ENCODE measurements at places on chromosomes 6 and 20.

DNA sequence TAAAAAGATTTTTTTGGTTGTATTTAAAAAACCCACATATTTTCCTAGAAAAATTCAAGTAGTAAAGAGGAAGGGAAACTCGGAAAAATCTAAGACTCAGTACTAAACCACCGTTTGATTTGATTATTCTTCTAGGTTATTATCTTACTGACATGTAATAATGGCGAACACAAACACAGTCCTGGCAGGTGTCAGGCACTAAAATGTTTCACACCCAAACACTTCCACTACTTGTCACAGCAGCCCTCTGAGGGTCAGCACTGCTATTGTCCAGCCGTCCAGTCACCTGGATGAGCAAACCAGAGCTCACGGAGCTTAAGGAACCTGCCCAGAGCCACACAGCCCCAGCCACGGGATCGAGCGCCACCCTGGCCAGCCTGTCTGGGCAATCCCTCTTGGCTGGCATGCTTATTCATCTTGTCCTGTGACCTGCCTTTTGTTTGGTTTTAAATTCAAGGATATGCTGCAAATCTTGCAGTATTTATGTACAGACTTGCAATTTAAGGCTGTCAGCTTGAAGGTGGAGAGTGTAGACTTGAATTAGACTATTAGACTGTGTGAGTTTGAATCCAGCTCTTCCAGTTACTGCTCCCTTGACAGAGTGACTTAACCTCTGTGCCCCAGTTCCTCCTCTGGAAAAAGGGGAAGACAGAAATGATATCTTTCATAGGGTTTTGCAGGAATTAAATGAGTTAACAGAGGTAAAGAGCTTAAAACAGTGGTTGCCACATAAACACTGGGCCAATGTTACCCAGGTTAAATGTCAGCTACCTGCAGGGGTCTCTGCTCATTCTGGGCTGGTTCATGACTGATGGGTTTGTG is 82.2 kb downstream of the CDYL start:
- no peak for DNase-seq

DNA sequence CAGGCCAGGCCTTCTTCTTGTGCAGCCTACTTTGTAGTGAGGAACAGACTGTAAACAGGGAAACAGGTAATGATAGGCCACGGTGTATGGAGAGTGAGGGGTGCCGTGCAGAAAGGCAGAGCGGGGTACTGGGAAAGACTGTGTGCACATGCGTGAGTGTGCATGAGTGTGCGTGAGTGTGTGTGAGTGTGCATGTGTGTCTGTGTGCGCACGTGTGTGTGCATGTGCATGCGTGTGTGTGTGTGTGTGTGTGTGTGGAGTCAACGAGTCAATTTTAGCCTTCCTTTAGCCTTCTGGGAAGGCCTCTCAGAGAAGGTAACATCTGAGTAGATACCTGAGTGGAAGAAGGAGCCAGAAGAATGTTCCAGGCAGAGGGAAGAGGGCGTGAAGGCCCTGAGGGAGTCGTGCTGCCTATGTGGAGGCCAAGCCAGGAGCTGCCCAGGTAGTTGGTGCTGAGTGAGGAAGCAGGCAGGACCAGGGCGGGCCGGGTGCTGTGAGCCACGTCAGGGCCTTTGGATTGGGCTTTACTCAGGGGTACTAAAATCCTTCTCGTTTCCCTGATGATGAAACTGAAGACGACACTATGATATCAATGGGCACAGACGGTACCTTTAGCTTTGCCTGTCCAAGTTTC is 6.3 kb downstream of the APCDD1L start:
- DNase-seq: no peak

GRCh38 chr6:15504040-15504495 is 158.8 kb downstream of the DTNBP1 start:
- DNase-seq: no peak

GRCh38 chr6:125211352-125211751 is 57.8 kb downstream of the TPD52L1 start:
- no peak for DNase-seq

- no peak for DNase-seq
Observed at GRCh38 chr6:138424004-138424904, 20.2 kb downstream of the HEBP2 start.

DNA sequence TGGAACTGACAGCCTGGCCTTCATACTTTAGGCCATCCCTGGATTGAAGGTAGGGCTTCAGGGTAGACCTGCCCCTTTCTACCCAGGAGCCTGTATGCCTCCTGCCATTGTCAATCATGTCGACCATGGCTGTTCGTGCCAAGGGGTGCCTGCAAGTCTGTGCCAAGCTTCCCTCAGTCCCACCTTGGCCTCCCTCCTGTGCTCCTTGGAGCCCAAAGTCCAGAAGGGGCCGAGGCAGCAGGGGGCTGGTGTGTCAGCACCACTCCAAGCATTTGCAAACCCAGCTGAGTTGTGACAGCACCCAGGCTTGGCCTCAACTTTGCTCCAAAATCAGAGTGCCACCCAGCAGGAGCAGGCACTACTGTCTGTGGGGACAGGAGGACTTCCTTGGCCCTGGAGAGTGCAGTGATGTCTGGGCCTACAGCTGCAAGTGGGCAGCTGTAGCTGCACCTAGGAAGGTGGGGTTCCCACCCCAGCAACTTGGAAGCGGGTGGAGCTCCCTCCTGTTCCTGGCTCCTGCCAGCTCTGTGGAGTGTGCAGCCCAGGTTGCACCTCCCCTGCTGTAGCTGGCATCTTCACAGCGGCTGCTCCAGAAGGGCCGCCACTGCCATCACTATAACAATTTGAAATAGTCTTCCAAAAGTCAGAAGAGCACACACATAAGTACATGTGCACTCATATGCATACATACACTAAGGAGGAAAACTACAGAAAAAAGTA is 1719.3 kb downstream of the HACE1 start:
- DNase-seq: no peak

DNA sequence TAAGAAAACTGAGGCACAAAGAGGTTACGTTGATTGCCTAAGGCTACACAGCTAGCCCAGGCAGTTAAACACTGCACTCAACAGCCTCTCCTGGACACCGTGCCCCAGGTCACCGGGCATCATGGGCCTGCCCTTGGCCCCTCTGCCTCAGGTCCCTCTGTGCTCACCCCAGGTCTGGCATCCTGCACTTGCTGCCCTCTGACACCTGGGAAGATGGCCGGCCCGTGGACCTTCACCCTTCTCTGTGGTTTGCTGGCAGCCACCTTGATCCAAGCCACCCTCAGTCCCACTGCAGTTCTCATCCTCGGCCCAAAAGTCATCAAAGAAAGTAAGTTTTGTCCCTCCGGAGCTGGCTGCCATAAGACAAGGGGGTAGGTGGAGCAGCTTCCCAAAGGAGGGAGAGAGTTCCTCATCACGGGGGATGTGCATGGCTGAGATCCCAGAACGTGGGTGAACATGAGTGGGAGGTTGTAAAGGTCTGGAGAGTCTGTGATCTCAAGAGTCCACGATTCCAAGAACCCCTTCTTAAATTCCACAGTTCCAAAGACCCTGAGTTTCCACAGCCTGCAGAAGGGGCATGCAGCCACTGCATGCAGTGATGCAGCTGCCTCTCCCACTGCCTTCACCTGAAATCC is 3.0 kb downstream of the BPIFB1 start:
- DNase-seq: no peak

- no peak for DNase-seq
Observed at GRCh38 chr6:45698046-45698445, 317.6 kb downstream of the CLIC5 start.

- no peak for DNase-seq
Observed at GRCh38 chr20:8129211-8129976, 2.7 kb upstream of the PLCB1 start.

GRCh38 chr20:31723069-31723318 is 326 bp upstream of the BCL2L1 start:
- no peak for DNase-seq

GRCh38 chr6:19180348-19181072 is 656.7 kb upstream of the ID4 start:
- DNase-seq: no peak

GRCh38 chr20:43558412-43559146 is at the start of gene SGK2:
Gene SGK2, plus strand, starts transcription at chr20:43559027. Its CDS starts 7,469 bp downstream, at chr20:43566496.
- DNase-seq: no peak

- DNase-seq: no peak
Observed at GRCh38 chr6:138645976-138646640, 127.5 kb upstream of the CCDC28A start.

- DNase-seq: no peak
Observed at GRCh38 chr6:41463062-41463930, 82.9 kb upstream of the FOXP4 start.

DNA sequence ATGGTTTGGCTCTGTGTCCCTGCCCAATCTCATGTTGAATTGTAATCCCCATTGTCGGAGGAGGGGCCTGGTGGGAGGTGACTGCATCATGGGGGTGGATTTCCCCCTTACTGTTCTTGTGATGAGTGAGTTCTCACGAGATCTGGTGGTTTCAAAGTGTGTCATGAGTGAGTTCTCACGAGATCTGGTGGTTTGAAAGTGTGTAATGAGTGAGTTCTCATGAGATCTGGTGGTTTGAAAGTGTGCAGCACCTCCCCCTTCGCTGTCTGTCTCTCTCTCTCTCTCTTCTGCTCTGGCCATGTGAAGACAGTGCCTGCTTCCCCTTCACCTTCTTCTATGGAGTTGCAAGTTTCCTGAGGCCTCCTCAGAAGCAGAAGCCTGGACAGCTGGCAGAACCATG is 87.6 kb downstream of the MYLK4 start:
- no peak for DNase-seq

- DNase-seq: no peak
Observed at GRCh38 chr20:57584768-57585461, 24.0 kb downstream of the PCK1 start.

GRCh38 chr6:45044086-45044485 is 284.0 kb upstream of the RUNX2 start:
- DNase-seq: no peak

- DNase-seq: no peak
Observed at GRCh38 chr6:130216620-130217019, 6.1 kb downstream of the SAMD3 start.

DNA sequence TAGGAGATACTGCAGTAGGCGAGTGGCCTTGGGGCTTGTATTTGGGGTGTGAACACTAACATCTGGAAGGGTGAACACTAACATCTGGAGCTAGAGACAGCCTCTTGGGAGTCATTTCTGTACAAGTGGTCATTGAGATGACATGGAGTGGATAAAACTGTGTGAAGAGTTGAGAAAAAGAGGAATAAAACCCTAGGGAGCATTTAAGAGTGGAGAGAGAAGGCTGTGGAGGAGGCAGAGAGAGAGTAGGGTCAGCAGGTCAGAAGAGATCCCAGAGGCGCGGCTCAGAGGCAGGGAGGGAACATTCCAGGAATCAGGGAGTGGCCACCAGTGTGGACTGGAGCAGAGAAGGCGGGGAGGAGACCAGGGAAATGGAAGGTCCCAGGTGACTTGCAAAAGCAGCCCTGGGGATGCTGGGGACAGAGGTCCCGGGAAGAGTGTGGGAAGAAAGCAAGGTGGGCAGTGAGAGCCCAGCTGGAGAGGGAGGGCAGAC is 202.0 kb upstream of the RNF24 start:
- DNase-seq: no peak

DNA sequence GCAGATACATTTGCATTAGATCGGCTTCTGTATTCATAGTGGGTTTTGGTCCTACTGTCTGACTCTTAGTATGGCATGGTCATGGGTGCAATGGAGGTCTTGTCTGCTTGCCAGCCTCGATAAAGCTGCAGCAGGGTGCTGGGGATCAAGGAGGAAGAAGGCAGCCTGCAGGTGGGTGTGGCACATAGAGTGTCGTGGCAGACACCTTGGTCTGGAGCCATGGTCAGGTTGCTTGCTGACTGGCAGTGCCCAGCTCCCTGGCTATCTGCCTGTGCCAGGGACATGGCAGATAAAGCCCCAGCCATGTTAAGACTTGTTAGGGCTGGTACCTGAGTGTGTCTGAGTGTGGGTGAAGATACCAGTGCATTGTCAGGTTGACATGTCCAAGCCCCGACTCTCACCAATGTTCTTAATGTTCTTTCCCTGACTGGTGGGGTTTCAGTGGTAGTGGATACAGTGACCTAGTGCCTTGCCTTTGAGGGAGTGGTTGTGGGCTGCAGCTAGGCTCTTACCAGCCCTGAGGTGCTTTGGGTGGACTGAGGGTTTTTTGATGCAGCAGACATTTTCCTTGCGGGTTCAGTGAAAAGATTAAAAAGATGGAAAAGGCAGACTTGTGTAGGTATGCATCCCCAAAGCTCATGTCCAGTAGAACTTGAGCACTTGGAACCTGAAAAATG is 1.8 kb downstream of the FAM83D start:
- no peak for DNase-seq

GRCh38 chr6:14196026-14196425 is 78.5 kb downstream of the CD83 start:
- no peak for DNase-seq

- no peak for DNase-seq
Observed at GRCh38 chr6:3538536-3538935, 81.7 kb upstream of the SLC22A23 start.
